ENCODE measurements at places on chromosomes 13 and 19.

GRCh38 chr13:44732503-44733098, 156.5 kb upstream of the TSC22D1 start:
- no peak for DNase-seq

GRCh38 chr13:112105244-112105681, 38.3 kb downstream of the SOX1 start:
- DNase-seq = no peak

DNA sequence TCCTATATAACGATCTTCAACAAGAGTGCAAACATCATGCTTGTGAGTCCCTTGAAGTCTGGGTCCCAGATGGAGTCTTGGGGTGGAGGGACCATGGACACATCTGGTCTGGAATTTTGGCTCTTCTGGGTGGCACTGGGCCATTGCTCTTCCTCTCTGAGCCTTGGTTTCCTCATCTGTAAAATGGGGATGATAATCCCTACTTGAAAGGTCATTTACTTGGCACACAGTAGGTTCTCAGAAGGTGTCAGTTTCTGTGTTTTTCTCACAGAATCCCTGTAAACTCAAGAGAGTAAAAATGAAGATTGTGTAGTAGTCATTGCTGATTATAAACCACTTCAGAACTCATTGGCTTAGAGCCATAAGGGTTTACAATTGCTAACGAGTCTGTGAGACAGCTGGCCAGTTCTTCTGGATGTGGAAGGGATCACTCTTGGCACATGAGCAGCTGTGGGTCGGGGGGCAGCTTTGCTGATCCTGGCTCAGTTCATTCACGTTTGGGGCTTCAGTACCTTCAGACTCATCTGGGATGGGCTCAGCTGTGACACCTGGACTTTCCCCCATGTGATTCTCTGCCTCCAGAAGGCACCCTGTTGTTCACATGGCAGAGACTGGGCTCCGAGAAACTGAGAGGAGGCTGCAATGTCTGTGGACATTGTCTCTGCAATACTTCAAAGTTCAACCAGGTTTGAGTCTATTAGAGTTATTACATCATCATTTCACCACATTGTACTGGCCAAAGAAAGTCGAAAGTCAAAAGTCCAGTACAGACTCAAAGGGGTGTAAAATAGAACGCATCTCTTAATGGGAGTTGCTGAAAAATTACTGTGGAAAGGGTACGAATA, 7.8 kb downstream of the CYP4F12 start:
- no peak for DNase-seq

DNA sequence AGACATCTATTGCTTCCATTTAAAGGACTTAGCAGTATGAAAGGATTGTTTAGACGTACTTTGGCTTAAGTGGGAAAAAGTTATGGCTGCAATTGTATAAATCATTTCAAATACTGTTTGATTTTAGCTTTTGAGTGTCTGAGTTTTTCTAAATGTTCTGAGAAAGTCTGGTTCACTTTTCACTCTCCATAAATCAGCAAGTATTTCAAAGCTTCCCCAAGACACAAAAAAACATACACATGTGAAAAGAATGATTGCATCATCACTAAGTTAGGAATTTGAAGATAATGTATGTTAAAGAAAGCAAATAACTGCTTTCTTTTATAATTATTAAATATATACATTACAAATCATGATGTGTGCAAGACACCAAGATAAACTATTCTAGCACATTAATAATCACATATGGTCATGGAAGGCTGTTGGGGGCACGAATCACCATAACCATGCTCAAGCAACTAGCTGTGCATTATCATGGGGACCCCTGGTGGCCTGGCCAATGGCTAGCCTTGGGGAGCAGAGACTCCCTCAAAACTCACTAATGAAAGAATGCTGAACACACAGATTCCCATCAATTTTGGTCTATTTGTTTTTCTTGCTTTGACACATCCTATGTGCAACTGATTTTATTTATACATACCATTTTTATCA, 111.1 kb downstream of the MIPEP start:
- no peak for DNase-seq

DNA sequence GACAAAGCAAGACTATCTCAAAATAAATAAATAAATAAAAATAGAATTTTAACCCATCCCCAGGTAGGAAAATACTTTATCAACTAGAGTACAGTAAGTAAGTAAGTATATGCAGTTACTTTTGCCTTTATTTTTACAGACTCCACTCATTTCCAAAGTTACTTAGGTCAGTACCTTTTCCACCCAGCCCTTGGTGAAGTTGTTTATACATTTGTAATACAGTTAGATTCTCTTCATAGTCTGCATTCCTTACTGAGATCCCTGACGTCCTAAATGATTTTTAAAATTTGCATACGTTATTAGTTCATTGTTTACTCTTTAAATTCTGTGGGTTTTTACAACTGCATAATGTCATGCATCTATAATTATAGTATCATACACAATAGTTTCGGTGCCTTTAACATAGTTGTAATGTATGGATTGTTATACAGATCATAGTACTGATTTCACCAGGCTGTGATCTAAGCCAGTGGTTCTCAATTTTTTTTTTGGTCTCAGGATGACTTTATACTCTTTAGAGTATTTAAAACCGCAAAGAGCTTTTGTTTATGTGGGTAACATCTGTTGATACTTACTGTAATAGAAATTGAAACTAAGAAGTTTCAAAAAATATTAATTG, 10.4 kb downstream of the SETDB2 start:
- DNase-seq = no peak

GRCh38 chr13:109628251-109628699, 158.1 kb downstream of the IRS2 start:
- no peak for DNase-seq

GRCh38 chr19:47226426-47227351, 4.3 kb downstream of the BBC3 start:
- no peak for DNase-seq

GRCh38 chr19:703651-704446, 4.9 kb upstream of the PALM start:
- DNase-seq = peak; percentile 38

- DNase-seq = no peak
Measured at GRCh38 chr13:34421858-34422475, 520.1 kb upstream of the NBEA start.

All from activated T-helper 1 cell treated with anti-CD3 and anti-CD28 coated beads, Interleukin-2, amount 50 U/mL, for 16 hours (primary cell).